B cell (primary cell): ENCODE measurements at places on chromosomes 4 and X. TPM values are rescaled to one million over a fixed set of nuclear protein-coding genes. Genes with fewer than 3 reads are reported as not detected.

- no peak for DNase-seq
Measured at GRCh38 chr4:163747886-163748285, 253.4 kb downstream of the TMA16 start.

GRCh38 chr4:22287631-22288030, 228.2 kb downstream of the ADGRA3 start:
- DNase-seq = no peak

GRCh38 chr4:119498527-119498926, 130.1 kb downstream of the PDE5A start:
- no peak for DNase-seq

- no peak for DNase-seq
Measured at GRCh38 chrX:10633722-10634121, 13.3 kb upstream of the MID1 start.

- DNase-seq = no peak
Measured at GRCh38 chr4:112552668-112553067, 36.7 kb upstream of the NEUROG2 start.

DNA sequence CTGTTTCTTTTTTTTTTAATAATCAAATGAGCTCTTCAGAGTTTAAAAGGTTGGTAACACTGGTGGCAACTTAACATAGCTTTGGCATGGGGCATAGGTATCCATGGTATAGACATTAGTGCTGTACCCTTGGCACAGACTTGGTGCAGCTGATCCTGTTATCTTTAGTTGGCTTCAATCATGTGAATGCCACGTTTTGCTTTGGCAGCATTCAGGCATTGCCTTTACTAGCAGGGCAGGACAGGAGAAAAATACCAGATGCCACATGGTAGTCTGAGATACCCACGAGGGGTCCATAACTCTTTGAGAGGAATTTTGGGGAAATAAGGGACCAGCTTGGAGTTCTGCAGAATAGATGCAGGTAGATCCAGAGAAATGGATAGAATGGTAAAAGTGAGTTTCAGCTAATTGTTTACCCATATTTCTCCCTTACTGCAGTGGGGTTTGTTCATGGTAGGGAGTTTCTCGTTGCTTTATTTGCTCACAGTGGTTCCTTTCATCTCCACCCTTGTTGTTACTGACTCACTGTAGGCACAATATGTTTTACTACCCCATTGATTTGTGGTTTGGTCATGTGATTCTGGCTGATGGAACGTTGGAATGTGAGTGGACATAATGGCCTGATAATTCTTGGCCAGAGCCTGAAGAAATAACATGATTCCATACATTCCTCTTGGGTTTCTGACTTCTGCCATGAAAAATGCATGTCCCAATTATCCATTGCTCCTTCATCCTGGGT, 342.7 kb downstream of the GLUD2 start:
- no peak for DNase-seq

DNA sequence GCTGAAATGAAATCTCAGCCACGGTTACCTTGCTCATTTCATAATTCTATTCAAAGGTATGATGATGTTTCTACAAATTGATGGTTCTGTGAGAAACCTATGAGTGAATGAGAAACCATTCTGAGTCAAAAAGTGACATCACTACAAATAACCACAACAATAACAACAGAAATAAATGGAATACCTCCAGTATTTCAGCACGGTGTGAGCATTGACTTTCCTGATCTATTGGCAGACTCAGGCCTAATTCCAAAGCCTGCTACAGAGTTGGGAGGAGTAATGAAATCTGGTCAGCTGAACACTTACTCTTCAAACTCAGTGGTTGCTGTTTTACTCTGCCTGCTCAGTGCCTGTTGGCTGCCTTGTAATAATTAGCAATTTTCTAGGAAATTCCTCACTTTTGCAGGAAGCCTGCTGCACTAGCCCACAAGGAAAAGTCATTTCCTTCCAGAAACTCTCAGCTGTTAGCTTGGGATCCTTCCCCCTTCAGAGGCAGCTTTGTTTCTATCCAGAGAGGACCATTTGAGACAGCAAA, 18.8 kb upstream of the SYNPO2 start:
- no peak for DNase-seq

- no peak for DNase-seq
Measured at GRCh38 chr4:107187091-107187490, 151.0 kb upstream of the DKK2 start.

- DNase-seq = peak; percentile 14
Measured at GRCh38 chrX:53442322-53442631, 8.1 kb upstream of the HSD17B10 start.

- peak; percentile 50 for DNase-seq
Measured at GRCh38 chr4:139227729-139228404, 50.8 kb upstream of the ELF2 start.

DNA sequence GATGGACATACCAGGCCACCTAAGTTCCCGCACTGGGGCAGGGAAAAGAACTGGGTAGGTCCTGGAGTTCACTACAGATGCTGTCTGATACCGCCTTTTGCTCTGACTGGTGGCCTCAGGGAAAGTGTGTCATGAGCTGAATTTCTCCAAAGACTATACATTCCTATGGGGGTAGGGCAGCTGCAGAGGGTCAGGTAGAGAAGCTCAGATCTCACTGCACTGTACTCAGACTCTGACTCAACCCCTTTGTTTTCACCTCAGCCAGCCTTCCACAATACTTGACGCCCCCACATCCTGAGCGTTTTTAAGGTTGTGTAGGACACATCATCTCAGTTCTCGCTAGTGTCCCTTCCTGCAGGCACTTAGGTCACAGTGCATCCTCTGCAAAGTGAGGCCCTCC, 7.8 kb downstream of the GATB start:
- DNase-seq = no peak

- DNase-seq = no peak
Measured at GRCh38 chr4:32440391-32440790, 1720.2 kb downstream of the PCDH7 start.

GRCh38 chrX:39802354-39802753, 295.4 kb downstream of the BCOR start:
- DNase-seq = no peak

- no peak for DNase-seq
Measured at GRCh38 chr4:122687531-122688061, 44.9 kb upstream of the BBS12 start.

DNA sequence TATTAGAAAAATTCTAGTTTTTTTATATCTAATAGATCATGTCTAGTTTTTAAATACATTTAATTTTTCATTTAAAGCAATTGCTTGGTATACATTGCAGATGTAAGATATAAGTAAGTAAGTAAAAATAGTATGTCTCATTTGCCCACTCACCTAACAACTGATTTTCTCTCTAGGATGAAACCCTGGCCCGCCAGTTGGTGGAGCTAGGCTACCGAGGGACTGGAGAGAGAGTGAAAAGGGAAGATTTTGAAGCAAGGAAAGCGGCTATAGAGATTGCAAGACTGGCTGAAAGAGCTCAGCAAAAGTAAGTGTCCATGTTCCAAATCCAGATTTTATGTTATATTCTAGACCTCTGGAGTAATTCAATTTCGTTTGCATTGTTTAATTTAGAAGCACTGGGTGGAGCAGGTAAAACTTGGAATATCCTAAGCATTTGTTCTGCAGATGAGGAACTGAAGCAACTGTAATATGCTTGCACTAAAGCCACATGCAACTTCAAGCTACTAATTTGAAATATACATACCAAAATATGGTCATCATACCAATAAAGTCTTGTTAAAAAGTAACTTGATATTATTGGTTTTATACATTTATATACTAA, 27.1 kb downstream of the CFAP299 start:
- peak; percentile 51 for DNase-seq

DNA sequence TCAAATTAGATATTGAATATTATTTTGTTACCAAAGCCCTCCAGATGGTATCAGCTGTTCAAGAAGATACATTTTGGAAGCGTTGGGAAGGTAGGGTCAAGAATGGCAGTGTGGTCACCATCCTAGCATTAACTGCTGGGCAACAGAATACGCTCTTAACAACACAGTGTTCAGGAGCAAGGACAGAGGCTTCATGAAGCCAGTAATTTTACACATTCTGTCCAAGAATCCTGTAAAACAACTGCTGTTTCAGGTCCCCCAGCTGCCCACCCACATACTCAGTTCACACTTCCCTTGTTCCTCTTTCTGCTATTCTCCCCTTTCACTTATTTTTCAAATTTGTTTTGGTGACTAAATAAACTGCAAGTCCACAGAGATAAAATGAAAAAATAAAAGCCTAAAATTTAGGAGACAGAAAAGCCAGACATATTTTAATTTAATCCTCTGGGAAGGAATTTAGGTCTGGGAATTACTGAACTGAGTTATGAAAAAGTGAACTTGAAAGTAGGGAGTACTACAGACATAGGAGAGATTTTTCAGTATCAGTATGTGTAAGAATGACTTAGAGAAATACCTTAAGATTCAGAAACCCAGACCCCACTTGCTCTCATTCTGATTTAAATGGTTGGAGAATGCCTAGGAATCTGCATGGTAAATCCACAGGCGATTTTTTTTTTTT, 406.7 kb downstream of the MAPK10 start:
- DNase-seq = peak; percentile 7

DNA sequence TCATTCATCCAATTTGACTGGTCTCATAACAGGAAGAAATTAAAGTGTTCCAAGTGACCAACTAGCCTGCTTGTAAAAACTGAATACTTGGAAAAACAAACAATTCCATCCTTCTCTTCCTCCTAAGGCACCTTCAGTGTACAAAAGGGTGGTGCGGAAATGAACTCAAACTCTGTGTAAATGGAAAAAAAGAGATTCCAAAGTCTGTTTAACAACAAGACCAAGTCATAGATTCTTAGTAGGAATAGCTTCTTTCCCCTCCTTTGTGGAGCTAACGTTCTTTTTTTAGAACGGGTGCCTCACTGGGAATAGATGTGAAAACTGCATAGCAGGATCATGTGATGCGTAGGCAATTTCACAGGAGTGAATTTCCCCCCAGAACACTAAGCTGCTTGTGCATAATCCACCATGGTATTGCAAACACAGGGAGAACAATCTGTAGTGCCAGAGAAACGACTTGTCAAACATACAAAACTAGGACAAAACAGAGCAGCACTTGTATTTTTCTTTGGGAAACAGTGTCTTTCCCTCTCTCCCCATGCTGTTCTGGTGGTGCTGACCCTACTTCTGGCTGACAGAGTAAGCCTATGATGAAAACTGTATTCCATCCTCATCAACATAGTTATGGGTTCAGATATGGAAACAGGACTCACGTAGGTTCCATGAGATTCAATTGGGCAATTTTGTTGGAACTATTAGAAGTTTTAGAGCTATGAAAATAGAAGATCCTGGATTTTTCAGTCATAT, 13.2 kb upstream of the SOD3 start:
- no peak for DNase-seq

GRCh38 chrX:115561605-115562479, 868 bp downstream of the PLS3 start:
- DNase-seq = no peak

DNA sequence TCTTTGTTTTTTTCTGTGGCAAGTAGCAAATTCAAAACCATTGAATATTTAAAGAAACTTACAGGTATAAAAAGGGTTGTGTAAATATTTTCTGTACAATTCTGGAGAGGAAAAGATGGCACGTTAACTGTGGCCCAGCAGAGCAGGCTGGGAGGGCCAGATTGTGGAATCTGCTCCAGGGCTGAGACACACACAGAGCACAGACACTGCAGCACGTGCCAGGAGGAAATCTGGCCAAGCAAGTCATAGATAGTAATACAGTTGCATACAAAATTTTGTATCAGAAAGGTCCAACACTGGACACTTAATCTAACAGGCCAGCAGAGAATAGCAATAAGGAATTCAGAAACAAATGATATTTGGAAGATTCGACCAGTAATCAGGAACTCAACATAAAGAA, 763.7 kb downstream of the PDHA2 start:
- DNase-seq = no peak

DNA sequence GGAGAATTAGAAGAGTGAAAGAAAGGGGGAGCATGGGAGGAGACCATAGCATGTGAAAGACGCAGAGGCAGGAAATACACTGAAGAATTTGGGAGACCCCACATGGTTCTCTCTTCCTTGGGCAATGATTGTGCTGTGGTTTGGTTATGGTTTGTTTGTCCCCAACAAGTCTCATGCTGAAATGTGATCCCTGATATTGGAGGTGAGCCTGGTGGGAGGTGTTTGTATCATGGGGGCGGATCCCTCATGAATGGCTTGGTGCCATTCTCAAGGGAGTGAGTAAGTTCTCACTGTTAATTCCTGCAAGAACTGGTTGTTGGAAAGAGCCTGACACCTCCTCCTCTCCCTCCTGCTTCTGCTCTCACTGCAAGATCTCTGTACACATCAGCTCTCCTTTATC, 78.6 kb upstream of the RAI2 start:
- DNase-seq = no peak

- DNase-seq = no peak
Measured at GRCh38 chrX:39157006-39157405, 355.7 kb downstream of the MID1IP1 start.

- no peak for DNase-seq
Measured at GRCh38 chr4:168335621-168336020, 17.1 kb upstream of the DDX60 start.

GRCh38 chrX:112785344-112785743, 55.3 kb downstream of the AMOT start:
- DNase-seq = no peak

DNA sequence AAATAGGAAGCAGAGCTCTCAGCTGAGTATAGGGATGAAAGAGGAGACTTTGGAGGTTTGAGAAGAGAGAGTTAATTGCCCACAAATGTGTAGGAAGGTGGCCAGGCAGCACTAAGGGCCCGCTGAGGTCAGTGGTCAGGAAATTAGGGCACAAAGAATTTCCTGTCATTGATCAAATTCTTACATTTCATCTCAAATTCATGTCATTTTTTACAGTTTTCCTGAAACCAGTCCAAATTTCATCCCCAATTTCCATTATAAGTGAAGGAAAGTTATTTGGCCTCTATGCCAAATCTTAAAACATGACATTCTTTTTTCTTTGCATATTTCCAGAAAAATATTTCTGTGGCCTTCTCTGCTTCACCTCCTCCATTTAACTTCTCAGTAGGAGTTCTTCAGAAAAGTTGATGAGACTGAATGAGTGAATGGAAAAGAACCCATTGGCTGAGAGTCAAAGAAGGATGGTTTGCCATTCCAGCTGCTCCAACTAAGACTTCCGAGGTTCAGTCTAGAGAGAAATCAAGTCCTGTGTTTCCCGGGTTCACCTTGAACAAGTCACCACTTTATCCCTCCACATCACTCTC, 68.7 kb upstream of the SPRY1 start:
- DNase-seq = no peak

- DNase-seq = no peak
Measured at GRCh38 chrX:20711366-20711765, 444.7 kb upstream of the RPS6KA3 start.

Gene SOWAHD
- 1.3 and 3.8 TPM in 2 replicates for polyA plus RNA-seq

Gene HTN1
- polyA plus RNA-seq = not detected in 2 replicates

Gene TEX11
- polyA plus RNA-seq = not detected in 2 replicates

Gene NKX1-1
- not detected in 2 replicates for polyA plus RNA-seq

Gene VSIG1
- 0.97 and 5.4 TPM in 2 replicates for polyA plus RNA-seq

Gene ADH7
- polyA plus RNA-seq = not detected in 2 replicates

Gene HSFX4
- polyA plus RNA-seq = not detected in 2 replicates

Gene HMX1
- not detected in 2 replicates for polyA plus RNA-seq

Gene EMCN
- polyA plus RNA-seq = not detected in 2 replicates

Gene AMER1
- polyA plus RNA-seq = 0.89 and 1.5 TPM in 2 replicates

Gene TEX13C
- polyA plus RNA-seq = not detected in 2 replicates
